ENCODE measurements at places on chromosomes 2 and 18.

DNA sequence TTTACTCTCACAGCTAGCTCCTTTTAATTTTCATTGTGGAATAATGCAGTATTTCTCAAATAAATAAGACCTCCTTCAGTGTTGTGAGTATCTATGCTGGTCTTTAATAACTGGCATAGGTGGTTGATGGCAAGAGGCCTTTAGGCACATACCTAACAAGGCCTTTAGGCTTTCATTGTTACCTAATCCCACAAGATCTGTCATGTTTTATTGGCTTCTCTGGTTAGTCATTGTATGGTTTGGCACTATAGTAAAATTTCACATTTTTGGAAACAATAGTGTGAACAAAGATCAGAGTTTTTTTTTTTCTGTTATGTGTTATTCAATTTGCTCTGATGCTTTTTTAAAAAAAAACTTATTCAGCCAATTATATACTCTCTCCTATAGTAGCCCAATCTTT lies 89.8 kb upstream of the NEUROD1 start:
- DNase-seq, result no peak

DNA sequence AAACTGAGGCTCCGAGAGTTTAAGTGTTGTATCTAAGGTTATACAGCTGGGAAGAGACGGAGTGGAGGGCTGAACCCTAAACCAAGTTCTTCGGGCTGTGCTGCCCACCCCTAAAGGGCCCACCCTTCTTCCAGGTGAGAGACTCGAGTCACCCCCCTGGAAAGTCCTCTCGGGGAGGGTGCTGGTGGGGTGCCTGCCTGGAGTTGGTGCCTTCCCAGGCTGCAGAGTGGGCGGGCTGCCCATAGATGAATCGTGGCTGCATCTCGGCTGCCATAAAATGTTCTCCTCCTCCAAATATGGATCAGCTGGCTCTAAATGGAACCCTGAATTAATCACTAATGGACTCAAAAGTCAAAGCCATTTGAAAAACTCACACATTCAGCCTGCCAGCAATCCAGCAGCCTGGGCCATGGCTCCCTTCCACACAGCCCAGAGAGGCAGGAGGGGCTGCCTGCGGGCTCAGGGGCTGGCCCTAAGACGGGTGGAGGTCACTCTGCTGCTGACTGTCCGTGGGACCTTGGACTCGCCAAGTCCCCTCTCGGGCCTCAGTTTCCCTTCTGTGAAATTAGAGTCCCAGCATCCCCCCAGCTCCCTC lies 7.7 kb downstream of the CIB4 start:
- no peak for DNase-seq

DNA sequence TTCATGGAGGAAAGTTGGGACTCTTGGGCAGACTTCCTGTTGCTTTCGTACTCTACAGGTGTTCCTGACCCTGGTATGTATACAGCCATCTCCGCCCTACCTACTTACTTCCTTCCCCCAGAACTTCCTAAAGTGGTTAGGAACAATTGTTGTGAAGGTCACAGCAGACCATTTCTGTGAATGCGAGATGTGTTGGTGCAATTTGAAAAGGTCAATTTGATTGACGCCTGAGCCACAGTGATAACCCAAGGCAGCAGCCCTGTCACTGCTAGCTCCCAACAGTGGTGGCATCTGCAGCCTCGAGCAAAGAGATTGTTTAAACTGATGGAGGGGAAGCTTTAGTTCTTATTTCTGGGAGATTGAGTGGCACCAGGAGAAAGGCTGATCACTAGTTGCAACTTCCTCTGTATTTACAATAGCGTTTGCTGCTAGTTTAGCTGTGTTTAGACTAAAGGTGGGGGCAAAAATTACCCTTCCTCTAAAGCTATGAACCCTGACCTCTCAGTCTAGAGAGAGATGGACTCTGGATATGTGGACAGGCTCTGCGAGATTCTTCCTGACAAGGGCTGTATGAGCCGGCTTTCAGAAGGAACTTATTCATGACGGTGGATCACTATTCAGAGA lies 78.3 kb upstream of the MAP4K3 start:
- no peak for DNase-seq

- no peak for DNase-seq
Measured at GRCh38 chr18:43004421-43004820, 111.1 kb downstream of the RIT2 start.

GRCh38 chr2:72953976-72954375 lies 36.7 kb downstream of the EMX1 start:
- DNase-seq, result no peak

DNA sequence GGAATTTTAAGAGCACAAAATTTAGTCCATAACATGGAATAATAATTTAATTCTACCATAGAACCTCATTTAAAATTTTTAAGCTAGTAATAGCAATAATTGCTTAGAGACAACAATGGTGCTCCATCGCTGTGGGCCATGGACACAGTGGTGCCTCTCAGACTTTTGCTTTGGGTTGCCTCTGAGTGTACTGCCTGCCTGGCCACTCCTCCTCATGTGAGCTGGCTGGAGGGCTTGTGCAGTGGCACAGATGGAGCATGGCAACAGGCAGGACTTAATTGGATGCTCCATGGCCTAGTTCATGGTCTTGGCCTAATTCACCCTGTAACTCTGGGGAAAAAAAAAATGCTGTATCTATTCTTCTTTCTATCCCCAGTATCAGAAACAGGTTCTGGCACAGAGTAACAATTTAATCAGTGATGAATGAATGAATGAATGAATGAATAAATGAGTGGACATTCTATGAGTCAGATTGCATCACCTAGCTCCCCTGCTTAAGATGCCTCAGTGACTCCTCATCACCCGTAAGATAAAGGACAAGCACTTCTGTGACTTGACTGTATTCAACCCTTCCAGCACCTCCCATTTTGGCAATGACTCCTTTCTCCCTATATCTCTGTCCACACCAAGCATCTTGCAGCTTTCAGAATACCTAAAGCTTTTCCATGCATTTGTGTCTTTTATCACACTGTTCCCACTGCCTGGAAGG lies 211.8 kb upstream of the SLC14A2 start:
- DNase-seq, result no peak

DNA sequence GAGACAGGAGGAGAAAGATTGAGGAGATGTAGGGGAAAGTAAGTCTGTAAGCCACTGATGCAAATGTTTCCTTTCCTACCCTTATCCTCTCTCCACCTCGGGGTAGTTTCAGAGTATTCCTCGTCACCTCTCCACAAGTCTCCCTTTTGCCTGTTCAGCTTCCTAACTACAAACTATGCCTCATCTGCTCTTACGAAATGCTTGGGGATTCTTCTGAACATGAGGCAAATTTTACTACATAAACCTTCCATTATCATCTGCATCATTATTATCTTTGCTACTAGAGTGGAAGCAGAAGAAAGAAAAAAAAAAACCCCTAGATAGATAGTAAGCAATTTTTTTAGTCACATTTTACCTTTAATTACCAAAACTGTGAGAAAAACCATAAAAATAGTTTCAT lies 43.1 kb upstream of the CWC22 start:
- no peak for DNase-seq

DNA sequence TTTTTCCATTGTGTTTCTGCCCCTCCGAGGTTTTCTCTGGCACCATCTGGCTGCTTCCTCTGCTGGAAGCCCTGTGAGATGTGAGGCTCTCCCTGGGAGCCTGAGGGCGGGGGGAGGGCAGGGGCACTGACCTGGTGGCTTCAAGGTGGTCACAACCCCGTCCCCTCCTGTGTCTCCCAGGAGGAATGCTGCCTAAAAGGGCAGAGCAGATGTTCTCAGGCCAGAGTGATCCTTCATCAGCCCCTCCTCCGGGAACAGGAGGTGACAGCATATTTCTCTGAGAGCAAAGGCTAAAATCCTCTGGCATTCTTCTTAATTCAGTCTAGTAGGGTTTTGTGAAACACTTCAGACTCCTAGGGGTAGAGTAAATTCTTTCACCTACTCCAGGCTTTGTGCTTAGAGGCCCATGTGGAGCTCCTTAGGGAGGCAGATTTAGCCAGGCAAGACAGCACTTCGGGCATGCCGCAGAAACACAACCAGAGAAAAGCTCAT lies 18.3 kb upstream of the GREB1 start:
- DNase-seq, result no peak

All from activated CD8-positive, alpha-beta memory T cell treated with anti-CD3 and anti-CD28 coated beads, Interleukin-2, amount 50 U/mL, for 4 hours (primary cell).